ENCODE measurements at places on chromosomes 1 and 21. TPM values are rescaled to one million over a fixed set of nuclear protein-coding genes. Genes with fewer than 3 reads are reported as not detected.
A peak's percentile ranks its signal among the peaks of the same experiment; 100 is the strongest.

DNA sequence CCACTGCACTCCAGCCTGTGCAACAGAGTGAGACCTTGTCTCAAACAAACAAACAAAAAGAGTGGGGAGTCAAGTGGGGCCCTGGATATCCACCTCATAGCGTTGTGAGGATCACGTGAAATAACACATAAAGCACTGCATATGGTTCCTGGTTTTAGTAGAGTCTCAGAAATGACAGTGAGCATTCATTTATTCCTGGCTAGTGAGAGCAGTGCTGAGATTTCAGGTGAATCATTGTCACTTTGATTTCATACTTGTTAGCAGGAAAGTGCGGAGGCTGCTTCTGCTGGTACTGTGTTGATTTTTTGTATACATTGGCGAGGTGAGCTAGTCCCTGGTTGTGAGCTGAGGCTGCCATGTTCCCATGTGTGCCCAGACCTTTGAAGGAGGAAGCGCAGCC, 22.9 kb downstream of the ARHGEF10L start:
- DNase-seq: no peak

DNA sequence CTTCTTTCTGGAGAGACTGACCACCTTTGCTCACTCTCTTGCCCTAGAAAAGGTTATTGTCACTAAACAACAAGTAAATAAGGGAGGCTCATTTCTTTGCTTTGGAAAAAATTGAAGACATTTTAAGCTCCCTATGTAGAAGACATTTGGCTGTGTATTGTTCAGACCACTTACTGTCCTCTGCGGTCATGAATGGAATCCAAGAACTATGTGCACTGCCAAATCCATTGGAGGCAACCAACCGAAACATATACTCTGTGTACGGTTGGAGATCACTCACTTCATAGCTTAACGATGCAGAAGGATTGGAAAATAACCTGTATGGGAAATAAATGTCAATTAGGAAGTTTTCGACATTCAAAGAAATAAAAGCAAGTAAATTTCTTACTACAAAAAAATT, 332.8 kb downstream of the KCTD3 start:
- DNase-seq: no peak

DNA sequence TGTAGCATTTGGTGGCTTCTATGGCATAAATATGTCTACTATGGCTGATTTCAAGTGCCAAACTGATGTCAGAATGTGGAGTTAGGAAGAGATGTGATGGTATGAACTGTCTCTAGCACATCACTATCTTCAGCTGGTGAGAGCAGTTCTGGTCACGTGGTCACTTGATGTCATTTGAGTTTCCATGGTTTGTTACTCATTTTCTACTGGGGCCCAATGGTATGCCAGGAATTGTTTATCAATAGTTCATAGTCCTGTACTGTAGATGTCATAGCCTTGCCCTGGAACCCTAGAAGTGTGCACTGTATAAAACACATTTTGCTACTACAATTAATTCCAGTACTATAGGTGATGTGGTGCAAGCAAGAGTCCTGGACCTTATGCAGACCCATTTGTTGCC, 153.7 kb downstream of the PDE4B start:
- DNase-seq: no peak

- DNase-seq: no peak
Observed at GRCh38 chr1:232704256-232704655, 74.3 kb upstream of the SIPA1L2 start.

GRCh38 chr1:169858467-169858866, 35.2 kb downstream of the SCYL3 start:
- no peak for DNase-seq

- no peak for DNase-seq
Observed at GRCh38 chr1:89259283-89259971, 13.2 kb downstream of the GBP5 start.

DNA sequence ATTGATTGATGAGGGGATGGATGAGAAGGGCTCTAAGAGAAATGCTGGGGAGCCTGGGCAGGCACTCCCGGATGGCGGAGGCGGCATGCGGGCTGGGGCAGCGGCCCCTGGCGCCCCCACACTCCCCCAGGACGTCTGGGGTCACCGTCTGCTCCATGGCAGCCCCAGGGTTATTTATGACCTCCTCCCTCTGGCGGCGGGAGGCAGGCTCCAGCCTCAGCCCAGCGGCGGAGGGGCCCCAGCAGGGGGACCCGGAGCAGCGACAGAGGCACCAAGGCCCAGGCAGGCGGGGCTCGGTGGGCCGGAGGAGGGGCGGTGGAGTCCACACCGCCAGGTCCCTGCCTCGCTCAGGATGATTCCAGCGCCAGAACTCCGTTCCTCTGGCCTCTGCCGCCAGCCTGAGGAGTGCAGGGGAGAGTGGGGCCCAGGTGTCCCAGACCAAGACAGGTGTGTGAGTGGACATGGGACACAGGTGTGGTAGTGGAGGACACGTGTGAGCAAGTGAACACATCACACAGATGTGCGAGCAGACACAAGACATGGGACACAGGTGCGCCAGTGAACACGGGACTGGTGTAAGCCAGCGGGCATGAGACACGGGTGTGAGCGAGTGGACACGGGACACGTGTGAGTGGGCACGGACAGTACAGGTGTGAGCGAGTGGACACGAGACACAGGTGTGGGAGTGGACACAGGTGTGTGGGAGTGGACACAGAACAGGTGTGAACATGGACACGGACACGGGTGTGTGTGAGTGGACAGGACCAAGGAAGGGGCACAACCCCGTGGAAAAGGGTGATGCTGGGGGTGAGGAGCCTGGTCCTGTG, 2.5 kb upstream of the SAMD11 start:
- DNase-seq: peak; percentile 57

- no peak for DNase-seq
Observed at GRCh38 chr1:151326619-151327222, 495 bp downstream of the PI4KB start.

GRCh38 chr1:203582568-203582967, 44.1 kb upstream of the ATP2B4 start:
- DNase-seq: no peak

DNA sequence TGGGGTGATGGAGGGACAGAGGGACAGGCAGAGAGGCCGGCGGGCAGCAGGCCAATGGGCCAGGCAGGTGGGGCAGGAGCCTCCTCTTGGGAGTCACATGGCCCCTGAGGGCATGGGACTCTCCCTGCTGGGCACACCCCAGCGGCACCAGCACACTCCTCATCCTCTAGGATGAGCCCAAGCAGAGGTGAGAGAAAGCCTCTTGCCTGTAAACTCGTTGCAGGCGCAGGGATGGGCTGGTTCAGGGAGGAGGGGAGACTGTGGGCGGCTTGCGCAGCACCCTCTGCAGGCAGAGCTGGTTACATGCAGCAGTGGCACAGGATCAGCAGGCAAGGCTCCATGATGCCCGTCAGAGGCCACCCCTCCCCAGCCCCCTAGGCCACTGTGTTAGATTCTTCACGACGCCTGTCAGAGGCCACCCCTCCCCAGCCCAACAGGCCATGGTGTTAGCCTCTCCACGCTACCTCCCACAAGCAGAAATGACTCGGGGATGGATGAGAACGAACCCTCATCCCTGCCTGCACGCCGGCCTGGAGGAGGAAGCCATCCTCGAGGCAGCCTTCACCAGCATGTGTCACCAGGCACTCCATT, 209.7 kb upstream of the VAMP3 start:
- DNase-seq: no peak

PIK3R3 gene
- 14.5 TPM for polyA plus RNA-seq

CRYZL1 gene
- 28.8 TPM for polyA plus RNA-seq

CLCN6 gene
- 13.0 TPM for polyA plus RNA-seq

TSTD1 gene
- polyA plus RNA-seq: 23.6 TPM

FCGR3A gene
- polyA plus RNA-seq: 0.81 TPM

LINGO4 gene
- 0.47 TPM for polyA plus RNA-seq

DHRS3 gene
- polyA plus RNA-seq: 13.2 TPM

SPRR1B gene
- not detected for polyA plus RNA-seq

KRTAP21-2 gene
- not detected for polyA plus RNA-seq

ST6GALNAC5 gene
- 1.4 TPM for polyA plus RNA-seq

Measured in forelimb muscle (tissue), 1 donor.